ENCODE measurements at places on chromosomes 6 and 20.
A peak's percentile ranks its signal among the peaks of the same experiment; 100 is the strongest.

- H3K27ac ChIP-seq: no peak overlapping the region
- H3K4me1 ChIP-seq: no peaks in the 10 kb centered on the region
- H3K36me3 ChIP-seq: no peaks in the 10 kb centered on the region
Observed at GRCh38 chr6:154673919-154674318, 59.3 kb upstream of the SCAF8 start.

DNA sequence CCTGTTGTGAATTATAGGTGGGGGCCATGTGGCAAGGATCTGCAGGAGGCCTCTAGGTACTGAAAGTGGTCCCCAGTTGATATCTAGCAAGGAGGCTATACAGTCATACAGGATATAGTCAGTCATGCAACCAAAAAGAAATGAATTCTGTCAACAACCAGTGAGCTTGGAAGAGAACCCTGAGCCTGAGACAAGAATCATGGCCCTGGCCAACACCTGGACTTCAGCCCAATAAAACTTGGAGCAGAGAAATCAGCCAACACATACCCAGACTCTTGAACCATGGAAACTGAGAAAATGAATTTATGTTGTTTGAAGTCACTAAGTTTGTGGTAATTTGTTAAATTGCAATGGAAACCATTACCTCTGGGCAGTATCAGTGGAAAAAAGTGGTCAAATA lies 370.2 kb downstream of the KIF16B start:
- no peaks in the 10 kb centered on the region for H3K4me1 ChIP-seq
- no peaks in the 10 kb centered on the region for H3K36me3 ChIP-seq
- no peak overlapping the region for H3K4me3 ChIP-seq
- DNase-seq: no peak
- no peak overlapping the region for H3K27ac ChIP-seq

DNA sequence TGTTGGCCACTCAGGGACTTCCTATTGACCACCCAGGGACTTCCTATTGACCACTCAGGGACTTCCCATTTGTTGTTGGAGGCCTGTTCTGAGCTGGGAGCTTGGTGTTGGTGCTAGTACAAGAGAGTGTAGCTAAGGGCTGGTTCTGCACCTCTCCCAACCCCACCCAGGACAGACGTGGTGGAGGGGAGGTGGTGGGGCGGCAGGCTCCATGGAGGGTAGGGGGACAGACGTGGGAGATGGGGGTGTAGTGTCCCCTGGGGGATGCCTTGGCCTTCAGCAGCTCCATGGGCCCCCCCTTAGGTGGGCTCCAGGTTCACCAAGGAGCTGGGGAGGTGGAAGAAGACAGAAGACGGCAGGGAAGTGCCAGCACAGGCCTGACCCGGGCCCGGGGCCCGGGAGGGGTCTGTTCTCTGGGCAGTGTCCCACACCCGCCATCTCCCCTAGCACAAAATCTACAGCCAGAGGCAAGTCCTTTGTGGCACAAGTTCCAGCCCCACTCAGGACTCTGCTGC lies 33.9 kb downstream of the CHRNA4 start:
- DNase-seq: no peak
- peak overlapping the region; percentile 63 for H3K27ac ChIP-seq
- no peak overlapping the region for H3K4me3 ChIP-seq
- H3K27me3 ChIP-seq: peaks cover 4% of the 10 kb centered on the region
- H3K4me1 ChIP-seq: no peaks in the 10 kb centered on the region
- no peaks in the 10 kb centered on the region for H3K36me3 ChIP-seq

DNA sequence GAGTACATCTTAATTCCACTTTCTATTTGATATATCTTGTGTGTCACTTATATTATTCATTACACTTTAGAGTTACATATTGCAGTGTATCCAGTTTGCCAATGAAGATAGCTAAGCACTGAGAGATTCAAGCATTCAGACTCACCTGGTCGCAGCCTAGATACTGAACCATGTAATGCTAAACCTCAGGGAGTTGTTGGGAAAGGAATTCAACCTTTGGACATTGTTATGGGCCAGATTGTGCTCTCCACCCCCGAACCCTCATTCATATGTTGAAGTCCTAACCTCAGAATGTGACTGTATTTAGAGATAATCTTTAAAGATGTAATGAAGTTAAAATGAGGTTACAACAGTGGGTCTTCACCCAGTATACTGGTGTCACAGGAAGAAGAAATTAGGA lies 13.8 kb upstream of the KIF16B start:
- no peak for DNase-seq
- no peaks in the 10 kb centered on the region for H3K36me3 ChIP-seq
- peaks cover 13% of the 10 kb centered on the region for H3K27me3 ChIP-seq

GRCh38 chr6:9784786-9785185 lies 630.1 kb downstream of the TFAP2A start:
- no peak for DNase-seq
- H3K4me3 ChIP-seq: no peak overlapping the region
- no peaks in the 10 kb centered on the region for H3K36me3 ChIP-seq
- H3K27me3 ChIP-seq: peaks cover under 1% of the 10 kb centered on the region
- no peaks in the 10 kb centered on the region for H3K4me1 ChIP-seq
- H3K27ac ChIP-seq: no peak overlapping the region

DNA sequence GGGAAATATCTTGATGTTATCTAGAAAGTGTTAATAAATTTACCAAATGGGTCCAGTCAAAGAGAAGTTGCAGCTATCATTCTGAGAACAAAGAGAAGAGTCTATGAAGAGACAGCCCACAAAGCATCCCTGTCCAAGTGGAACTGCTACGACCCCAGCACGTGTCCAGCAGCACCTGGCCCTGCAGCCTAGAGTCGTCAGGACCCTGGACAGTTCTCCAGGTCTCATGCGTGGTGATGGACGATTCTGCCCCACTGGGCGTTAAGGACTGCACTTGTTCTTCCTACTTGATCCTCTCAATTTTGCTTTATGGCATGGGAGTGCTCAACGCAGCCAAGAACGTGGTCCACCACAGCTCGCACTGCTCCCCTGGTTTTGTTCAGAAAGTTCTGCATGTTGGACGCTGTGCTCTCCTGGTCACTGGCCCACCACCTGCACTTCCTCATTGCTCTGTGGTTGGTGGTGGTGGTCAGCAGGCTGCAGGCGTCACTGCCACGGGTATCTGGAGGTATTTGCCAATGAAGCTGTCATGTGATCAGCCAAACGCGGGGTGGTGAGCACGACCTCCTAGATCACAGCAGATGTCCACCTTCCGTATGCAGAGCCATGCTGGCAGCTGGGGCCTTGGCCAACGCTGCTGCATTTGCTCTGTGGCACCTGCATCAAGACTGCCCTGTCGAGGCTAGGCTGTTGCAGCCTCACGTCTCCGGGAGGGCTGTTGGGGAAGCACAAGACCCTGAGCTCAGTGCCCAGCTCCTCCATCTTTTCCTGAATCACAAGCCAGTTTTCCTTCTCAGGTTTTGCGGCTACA lies 356.4 kb downstream of the CDH4 start:
- H3K4me1 ChIP-seq: no peaks in the 10 kb centered on the region
- H3K27me3 ChIP-seq: no peaks in the 10 kb centered on the region
- no peaks in the 10 kb centered on the region for H3K36me3 ChIP-seq
- H3K27ac ChIP-seq: no peak overlapping the region
- DNase-seq: peak; percentile 6
